ENCODE measurements at places on chromosomes 13 and 19.

DNA sequence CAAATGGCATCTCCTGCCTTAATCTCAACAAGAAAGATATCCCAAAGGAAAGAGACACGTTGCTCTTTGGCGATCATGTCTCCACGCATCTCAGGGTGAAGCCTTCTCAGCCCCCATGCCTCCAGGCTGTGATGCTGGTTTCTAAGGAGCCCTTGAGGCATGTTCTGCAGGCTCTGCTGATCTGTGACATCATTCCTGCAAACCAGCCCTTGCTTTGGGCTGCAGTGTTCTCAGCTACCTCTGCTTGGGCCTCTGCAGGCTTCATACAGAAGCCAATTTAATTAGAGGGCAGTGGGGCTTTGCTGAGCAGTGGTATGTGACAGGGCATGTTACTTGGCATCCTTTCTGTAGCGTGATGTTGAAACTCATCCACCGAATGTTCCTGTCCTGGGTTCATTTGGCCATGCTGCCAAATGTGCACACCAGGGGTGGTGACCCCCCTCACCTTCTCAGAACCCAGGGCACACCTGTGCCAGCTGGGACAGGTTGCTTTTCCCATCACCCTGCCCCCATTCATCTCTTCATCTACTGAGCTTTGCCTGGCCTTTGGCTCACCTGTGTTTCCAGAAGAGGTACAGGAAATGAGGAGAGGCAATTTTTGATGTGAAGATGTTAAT, 230.9 kb downstream of the TEX29 start:
- no peak for ATAC-seq

DNA sequence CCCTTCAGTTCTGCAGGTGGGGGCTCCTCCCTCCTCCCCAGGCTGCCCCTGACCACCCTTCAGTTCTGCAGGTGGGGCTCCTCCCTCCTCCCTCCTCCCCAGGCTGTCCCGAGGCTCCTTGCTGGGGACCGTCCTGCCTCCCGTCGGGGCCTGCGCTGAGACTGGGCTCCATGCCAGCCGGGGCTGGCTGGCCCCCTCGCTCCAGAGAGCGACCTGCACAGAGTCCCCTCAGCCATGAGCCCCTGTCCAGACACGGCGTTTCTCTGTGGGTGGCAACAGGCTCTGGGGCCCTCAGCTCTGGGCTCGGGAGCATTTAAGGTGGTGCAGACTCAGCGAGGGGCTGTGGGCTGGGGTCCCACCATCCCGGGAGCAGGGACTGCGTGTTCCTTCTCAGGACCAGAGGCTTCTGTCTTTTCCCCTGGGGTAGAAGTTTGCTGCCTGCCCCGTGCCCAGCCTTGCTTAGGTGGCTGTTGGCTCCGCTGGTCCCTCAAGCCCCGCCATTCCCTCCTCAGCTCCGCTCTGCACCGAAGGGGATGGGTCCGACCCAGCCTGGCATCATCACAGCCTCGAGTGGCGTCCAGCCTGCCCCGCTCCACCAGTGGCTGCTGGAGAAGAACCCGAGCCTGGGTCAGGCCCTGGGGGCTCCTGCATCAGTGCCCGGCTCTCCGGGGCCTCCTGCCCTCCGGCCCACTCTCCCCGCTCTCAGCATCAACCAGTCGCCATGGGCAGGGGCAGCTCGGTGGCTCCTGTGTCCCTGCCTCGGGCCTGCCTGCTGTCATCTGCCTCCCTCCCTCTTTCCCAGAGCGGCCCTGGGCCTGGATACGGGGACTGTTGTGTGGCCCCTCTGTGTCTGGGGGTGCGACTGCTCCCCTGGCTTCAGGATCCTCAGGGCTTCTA, 27.6 kb downstream of the CSNK1G2 start:
- no peak for ATAC-seq

GRCh38 chr13:69283837-69284236, 823.8 kb upstream of the ATXN8OS start:
- ATAC-seq = no peak

DNA sequence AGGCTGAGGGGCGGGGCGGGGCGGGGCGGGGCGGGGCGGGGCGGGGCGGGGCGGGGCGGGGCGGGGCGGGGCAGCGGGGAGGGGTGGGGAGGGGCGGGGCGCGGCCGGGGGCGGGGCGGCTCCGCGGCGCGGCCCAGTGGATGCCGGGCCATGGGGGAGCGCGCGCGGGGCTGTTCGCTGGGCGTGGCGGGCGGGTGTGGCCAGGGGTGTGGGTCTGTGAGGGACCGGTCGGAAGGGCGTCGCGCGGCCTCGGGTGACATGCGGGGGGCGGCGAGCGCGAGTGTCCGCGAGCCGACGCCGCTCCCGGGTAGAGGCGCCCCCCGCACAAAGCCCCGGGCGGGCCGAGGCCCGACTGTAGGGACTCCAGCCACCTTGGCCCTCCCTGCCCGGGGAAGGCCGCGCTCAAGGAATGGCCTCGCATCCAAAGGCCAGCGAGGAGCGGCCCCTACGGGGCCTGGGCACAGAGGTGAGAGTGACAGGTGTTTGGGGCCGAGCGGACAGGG, at the start of gene ZFP28:
Gene ZFP28, plus strand, starts transcription at position 188 of the 503 bp plus-strand sequence. Its CDS starts 71 bp downstream, at position 259.
- ATAC-seq = peak; percentile 77

GRCh38 chr19:3426433-3426832, 53.9 kb downstream of the SMIM24 start:
- no peak for ATAC-seq

DNA sequence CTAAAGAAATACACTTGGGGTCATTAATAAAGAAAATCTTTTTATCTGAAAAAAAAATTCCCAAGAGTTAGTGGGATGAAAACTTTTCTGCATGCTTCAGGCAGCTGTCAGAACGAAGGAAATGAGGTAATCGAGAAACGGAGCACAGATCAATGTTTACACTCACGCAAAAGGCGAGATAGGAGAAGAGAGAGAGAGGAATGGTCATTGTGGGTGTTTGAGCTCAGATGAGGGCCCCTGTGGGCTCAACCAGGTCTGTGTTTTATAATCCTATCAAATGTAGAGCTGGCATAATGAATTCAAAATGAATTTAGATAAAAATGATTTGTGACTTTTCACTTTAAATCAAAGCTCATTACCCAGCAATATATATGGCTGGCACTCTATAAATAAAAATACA, 6.3 kb upstream of the RXFP2 start:
- ATAC-seq = no peak

- ATAC-seq = no peak
Observed at GRCh38 chr13:60617991-60618733, 221.1 kb downstream of the TDRD3 start.

Data from gastroesophageal sphincter (tissue), 4 donors.